Transverse colon (tissue), 4 donors: ENCODE measurements at places on chromosomes 16 and 17. TPM values are rescaled to one million over a fixed set of nuclear protein-coding genes. Genes with fewer than 3 reads are reported as not detected.

GRCh38 chr17:82794781-82795482, 43.1 kb downstream of the TBCD start:
- H3K4me1 ChIP-seq, result peaks cover 9% of the 10 kb centered on the region
- H3K27ac ChIP-seq, result peak overlapping the region; percentile 27
- no peaks in the 10 kb centered on the region for H3K36me3 ChIP-seq
- H3K4me3 ChIP-seq, result no peak overlapping the region

- H3K4me1 ChIP-seq, result no peaks in the 10 kb centered on the region
- no peak for DNase-seq
- no peaks in the 10 kb centered on the region for H3K27me3 ChIP-seq
- H3K27ac ChIP-seq, result no peak overlapping the region
These were observed 2.1 kb downstream of the OMG start for GRCh38 chr17:31294820-31295488.

DNA sequence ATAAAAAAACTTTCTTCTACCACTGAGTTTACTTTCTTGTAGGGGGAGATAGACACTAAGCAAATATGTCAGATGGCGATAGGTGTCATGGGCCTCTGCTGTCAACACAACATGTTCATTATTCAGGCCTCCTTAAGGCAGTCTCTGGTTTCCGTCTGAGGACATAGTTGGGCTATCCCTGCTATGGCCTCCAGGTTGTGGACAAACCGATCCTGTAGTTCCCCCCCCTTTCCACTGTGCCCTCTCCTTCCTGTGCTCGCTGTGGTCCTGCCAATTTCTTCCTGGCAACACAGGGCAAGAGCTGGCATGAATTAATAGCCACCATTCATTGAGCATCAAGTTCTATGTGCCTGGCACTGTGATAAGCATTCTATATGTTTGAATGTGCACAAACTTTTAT, 81.0 kb upstream of the HS3ST2 start:
- no peak overlapping the region for H3K27ac ChIP-seq
- H3K4me1 ChIP-seq, result no peaks in the 10 kb centered on the region
- H3K36me3 ChIP-seq, result no peaks in the 10 kb centered on the region
- no peak overlapping the region for H3K4me3 ChIP-seq
- no peaks in the 10 kb centered on the region for H3K27me3 ChIP-seq

- H3K4me3 ChIP-seq, result no peak overlapping the region
- no peak overlapping the region for H3K27ac ChIP-seq
- H3K36me3 ChIP-seq, result no peaks in the 10 kb centered on the region
- H3K4me1 ChIP-seq, result no peaks in the 10 kb centered on the region
- DNase-seq, result no peak
- no peaks in the 10 kb centered on the region for H3K27me3 ChIP-seq
These were observed 17.9 kb downstream of the SLC39A11 start for GRCh38 chr17:73074566-73074965.

DNA sequence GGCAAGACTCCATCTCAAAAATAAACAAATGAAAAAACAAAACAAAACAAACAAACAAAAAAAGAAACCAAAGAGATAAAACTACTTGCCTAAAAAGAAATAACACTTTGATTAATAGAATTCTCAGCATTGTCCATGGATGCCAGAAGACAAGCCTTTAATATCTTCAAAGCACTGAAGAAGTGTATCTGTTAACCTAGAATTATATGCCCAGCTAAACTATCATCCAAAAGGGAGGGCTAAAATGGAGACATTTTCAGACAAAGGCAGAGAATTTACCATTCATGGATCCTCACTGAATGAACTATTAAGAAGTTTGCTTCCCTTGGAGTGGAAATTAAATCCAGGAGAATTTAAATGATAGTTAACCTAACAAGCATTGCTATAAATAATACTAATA, 130.1 kb upstream of the SEC14L1 start:
- no peaks in the 10 kb centered on the region for H3K4me1 ChIP-seq
- no peak for DNase-seq
- H3K4me3 ChIP-seq, result no peak overlapping the region
- H3K27me3 ChIP-seq, result peaks cover 27% of the 10 kb centered on the region

GRCh38 chr16:11129378-11129781, 126.6 kb downstream of the SOCS1 start:
- peaks cover 20% of the 10 kb centered on the region for H3K4me1 ChIP-seq
- H3K4me3 ChIP-seq, result no peak overlapping the region

- no peaks in the 10 kb centered on the region for H3K27me3 ChIP-seq
- H3K4me1 ChIP-seq, result peaks cover 24% of the 10 kb centered on the region
- no peak overlapping the region for H3K27ac ChIP-seq
These were observed 123.0 kb downstream of the RPTOR start for GRCh38 chr17:80667462-80668277.

- H3K36me3 ChIP-seq, result no peaks in the 10 kb centered on the region
- DNase-seq, result no peak
- peak overlapping the region; percentile 70 for H3K27ac ChIP-seq
- no peak overlapping the region for H3K4me3 ChIP-seq
These were observed 286.2 kb upstream of the FOXF1 start for GRCh38 chr16:86224126-86224525.

DNA sequence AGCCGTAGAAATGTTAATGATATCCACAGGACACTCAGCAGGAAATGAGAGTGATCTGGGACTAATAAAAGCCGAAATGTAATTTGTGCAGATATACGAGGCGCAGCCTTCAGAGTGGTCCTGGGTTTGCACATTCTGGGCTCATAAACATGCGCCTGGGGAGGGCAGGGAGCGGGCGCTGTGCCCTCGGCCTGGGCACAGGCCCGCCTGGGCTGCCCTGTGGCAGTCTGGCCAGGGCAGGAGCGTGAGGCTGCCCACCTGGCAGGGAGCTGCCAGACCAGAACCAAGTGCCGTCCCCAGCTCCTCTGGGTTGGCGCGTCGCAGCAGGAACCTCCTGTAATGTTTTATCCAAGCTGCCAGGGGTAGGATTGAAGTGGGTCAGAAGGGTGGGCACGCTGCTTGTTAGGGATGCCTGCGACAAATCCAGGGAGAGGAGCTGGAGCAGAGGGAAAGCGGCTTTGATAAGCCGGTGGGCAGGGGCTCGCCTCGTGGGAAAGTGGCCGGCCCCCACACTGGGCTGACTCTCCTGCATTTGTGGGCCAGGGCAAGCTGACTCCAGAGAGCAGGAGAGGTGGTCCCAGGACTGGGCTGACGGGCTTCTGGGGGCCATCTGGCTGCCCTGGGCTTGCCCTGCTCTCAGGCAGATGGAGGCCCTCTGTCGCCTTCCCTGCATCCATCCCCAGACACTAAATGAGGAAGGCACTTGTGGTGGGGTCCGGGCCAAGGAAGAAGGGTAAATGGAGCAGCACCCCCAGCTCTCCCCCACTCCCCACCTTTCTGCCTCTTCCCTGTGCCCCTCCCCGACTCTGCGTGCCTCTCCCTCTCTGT, 45.9 kb downstream of the SREBF1 start:
- H3K27me3 ChIP-seq, result no peaks in the 10 kb centered on the region
- no peak overlapping the region for H3K4me3 ChIP-seq
- DNase-seq, result no peak
- H3K4me1 ChIP-seq, result peaks cover 29% of the 10 kb centered on the region

GRCh38 chr16:50273888-50274325, 7.6 kb downstream of the ADCY7 start:
- H3K4me1 ChIP-seq, result no peaks in the 10 kb centered on the region
- H3K4me3 ChIP-seq, result no peak overlapping the region
- H3K27me3 ChIP-seq, result no peaks in the 10 kb centered on the region
- H3K27ac ChIP-seq, result peak overlapping the region; percentile 61

DNA sequence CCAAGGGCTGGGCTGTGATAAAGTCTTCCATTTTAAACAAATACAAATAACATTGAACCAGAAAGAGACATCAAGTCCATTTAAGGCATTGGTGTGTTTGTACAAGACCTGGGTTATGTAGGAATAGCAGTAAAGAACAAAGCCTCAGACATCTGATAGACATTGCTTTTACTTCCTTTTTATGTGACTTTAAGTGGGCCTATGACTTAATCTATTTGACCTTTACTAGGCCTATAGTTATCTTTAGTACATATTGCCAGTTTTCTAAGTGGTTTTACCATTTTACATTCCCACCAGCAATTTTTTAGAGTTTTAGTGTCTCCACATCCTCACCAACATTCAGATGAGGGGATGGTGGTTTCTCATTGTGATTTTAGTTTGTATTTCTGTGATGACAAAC, 298.8 kb downstream of the ZFHX3 start:
- H3K27ac ChIP-seq, result no peak overlapping the region
- H3K36me3 ChIP-seq, result no peaks in the 10 kb centered on the region
- DNase-seq, result no peak
- H3K27me3 ChIP-seq, result no peaks in the 10 kb centered on the region

NPW gene
- total RNA-seq, result 0.41 TPM

NPIPB9 gene
- total RNA-seq, result 23.9 TPM

CRYM gene
- total RNA-seq, result 23.1 TPM

GP1BA gene
- total RNA-seq, result not detected
